ENCODE measurements at places on chromosomes 2 and 18.

GRCh38 chr2:70960833-70961647 lies 17.4 kb upstream of the ANKRD53 start:
- DNase-seq = no peak

DNA sequence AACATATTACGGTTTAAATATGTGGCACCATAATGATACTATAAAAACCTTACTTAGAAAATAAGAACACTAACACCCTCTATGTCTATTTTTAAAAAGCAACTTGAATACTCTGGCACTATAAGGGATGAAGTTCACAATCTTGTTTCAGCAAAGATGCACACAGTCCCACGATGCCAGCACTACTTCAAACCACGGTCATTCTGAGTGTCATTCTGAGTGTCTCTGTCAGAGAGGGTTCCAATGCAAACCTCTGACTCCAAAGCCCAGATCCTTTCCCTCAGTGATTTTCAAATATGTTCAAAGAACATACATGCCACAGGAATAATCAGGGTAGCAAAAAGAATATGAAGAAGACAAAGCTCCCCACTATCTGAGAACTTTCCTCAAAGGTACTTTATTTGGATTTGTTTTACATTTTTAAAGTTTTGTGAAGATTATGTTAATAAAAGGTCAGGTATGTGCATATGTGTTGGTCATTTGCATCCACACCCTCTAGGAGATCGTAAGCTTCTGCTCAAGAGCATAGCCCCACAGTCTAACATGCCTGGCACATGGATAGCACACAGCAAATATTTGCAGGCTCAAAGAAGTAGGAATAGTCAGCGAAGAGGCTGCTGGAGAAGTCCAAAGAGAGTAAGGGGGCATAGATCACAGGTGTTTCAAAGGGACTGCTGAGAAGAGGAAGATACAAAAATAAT lies 127.6 kb downstream of the DYM start:
- no peak for DNase-seq

DNA sequence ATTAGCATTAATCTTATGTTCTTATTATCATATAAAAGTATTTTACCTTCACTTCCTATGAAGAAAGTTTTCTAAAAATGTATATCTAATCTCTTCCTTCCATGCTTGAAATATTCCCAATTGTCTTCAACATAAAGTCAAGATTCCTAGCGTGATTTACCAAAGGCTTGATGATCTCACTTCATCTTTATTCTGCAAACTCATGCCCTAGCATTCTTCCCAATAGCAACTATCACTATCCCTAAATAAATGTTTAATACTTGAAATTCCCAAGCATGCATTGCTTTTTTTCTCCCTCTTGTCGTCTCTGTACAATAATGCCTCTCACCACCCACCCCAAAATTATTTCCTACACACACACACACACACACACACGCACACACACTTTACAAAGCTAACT lies 125.8 kb downstream of the VWC2L start:
- DNase-seq = no peak

DNA sequence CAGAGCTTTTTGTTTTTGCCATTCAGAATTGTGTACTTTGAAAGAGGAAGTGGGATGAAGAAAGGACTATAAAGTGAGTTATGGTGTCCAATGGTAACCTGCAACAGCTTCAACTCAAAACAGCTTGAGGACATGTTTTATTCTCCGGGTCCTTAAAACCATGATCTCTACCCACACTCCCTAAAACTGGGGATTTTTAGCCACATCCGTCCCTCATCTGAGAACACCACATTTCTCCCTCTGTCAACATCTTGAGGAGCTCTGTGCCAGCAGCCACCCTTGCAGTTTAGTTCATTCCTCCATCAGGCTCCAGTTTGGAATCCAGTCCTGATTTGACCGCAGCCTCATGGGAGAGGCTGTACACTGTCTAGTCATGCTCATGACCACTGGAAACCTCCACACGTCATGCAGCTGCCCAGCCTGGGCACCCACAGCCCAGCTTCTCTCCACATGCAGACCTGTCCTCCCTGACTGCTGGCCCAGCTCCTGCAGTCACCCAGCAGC lies 62.6 kb downstream of the C18orf63 start:
- DNase-seq = no peak

GRCh38 chr18:45493830-45494229 lies 121.4 kb upstream of the SLC14A2 start:
- no peak for DNase-seq

DNA sequence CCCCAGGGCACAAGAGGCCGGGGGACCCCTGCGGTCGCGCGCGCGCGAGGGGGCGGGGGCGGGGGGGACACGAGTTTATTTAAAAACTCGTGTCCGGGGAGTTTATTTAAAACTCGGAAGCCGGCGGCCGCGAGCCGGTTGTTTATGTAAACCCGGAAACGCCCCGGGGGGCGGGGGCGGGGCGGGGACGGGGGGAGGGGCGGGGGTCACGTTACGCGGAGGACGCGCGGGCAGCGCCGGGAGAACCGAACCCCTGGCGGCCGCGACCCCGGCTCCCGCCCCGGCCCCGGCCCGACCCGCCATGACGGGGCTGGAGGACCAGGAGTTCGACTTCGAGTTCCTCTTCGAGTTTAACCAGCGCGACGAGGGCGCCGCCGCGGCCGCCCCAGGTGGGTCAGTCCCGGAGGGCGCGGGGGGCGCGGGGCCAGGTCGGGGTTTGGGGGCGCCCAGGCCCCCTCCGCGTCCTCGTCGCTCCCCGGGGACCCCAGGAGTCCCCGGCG lies 4.4 kb downstream of the NFATC1 start:
- no peak for DNase-seq

- peak; percentile 6 for DNase-seq
Observed at GRCh38 chr2:7977981-7978380, 703.9 kb upstream of the ID2 start.

DNA sequence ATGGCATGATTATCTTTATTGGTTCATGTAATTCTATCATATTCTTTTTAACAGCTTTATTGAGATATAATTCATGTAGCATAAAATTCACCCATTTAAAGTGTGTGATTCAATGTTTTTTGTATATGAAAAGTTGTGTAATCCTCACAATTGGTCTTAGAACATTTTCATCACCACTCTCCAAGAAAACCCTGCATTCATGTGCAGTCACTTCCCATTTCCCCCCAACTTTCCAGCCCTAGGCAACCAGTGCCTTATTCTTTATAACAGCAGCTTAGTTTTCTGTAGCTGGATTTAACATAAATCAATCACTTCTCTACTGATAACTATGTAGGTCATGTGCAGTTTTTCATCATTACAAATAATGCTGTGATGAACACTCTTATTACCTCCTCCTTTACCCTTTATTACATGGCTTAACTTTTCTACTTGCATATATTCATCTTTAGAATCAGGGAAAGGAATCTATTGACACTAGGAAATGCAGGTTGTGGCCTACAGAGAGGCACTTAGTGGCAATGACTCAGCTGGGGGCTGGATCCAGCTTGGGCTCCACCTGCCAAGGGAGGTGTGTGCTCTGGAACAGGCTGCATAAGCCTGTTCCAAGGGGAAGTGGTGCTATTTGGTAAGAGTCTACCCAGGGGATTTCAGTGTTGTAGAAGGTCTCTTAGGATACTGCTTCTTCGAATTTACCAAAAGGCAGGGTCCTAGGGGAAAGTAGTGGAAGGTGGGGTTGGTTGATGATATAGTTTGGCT lies 89.1 kb downstream of the ETAA1 start:
- no peak for DNase-seq

GRCh38 chr2:11578081-11578948 lies 44.5 kb downstream of the GREB1 start:
- no peak for DNase-seq

DNA sequence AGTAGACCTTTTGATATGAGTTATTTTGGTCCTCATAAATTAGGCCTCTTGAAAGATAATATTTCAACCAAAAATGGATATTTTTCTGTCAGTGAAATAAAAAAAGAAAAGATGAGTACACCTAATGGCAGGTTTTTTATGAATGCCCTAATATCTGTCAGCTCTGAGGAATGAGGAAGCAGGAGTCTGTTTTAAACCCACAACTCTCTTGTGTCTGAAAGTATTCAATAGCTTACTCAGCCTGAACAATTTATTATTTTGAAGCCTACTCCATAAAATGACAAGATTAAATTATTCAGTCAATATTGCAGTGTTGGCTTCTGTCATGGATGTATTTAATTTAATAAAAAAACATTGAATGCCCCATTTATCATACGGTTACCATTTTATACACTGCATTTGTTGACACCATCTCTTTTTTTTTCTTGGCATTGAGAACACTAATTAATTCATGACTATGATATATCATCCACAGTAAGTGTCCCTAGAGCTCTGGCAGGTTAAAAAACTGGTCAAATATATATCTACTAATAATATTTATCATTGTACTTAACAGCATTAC lies 548.2 kb downstream of the CBLN2 start:
- no peak for DNase-seq

DNA sequence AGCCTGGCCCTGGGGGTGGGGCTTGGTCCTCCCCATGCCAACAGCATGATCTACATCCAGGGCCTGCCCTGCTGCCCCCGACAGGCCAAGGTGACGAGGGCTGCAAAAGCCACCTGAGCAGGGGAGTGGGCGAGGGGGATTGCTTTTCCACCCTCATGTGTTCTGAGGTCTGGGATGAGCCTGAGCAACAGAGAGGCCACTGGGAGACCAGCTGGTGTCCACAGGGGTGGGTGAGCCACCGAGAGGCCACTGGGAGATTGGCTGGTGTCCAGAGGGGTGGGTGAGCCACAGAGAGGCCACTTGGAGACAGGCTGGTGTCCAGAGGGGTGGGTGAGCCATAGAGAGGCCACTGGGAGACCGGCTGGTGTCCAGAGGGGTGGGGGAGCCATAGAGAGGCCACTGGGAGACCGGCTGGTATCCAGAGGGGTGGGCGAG lies 147.4 kb upstream of the GPC1 start:
- no peak for DNase-seq

DNA sequence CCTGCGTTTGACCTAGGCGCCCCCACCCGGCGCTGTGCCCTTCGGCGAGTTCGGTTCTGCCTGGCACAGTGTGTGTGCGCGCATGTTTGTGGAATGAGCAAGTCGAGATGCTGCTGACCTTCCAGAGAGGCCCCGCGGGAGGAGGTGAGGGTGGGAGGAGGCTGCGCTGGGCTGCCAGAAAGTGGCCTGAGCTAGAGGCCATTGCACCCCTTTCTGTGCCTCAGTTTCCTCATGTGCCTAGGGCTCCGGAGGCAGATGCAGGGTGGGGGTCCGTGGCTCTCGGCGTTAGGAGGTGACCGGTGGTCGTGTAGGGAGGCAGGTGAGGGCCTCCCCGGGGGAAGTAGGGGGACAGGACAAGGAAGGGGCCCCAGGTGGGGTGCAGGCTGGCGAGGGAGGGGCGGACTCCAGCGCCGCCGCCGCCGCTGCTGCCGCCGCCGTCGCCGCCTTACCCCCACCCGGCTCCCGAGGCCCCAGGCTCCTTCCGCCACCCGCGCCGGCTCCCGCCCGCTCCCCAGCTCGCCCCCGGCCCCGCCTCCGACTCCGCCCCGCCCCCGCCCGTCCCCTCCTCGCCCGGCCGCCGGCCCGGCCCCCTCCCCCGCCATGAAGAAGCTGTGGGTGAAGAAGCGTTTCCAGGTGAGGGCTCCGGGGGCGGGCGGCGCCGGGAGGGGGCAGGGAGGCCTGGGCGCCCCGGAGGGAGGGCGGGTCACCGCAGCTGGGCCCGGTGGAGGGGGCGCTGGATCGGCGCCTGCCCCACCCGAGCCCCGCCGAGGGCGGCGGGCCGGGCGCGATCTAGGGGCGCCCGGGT lies 7.0 kb downstream of the SPEG start:
- peak; percentile 56 for DNase-seq

GRCh38 chr2:239444626-239445577 lies 44.1 kb upstream of the HDAC4 start:
- no peak for DNase-seq

- peak; percentile 30 for DNase-seq
Observed at GRCh38 chr18:74856928-74857327, 259.3 kb downstream of the ZNF407 start.

- no peak for DNase-seq
Observed at GRCh38 chr2:154370873-154371272, 327.6 kb upstream of the KCNJ3 start.

Data from COR-L47 (cell line).